ENCODE measurements at places on chromosomes 4 and X.

- DNase-seq, result no peak
These were observed 52.8 kb downstream of the ADGRG4 start for GRCh38 chrX:136353526-136354093.

DNA sequence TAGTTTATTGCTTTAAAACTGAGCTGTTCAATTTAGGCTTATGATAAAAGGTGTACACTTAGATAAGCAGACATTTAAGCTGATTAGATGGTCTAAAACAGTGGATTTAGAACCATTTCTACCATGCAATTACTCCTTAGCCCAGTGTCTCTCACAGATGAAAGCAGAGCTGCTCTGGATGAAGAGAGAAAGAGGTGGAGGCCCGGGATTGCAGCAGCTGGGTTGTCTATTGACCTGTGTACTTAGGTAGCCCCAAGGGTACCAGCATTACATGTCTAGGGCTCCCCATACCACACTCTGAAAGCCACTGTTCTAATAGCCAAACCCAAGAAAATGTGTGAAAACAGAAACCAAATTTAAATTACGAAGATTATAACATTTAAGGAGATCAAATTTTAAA, 86.0 kb upstream of the GIMD1 start:
- DNase-seq, result no peak

GRCh38 chrX:53049127-53049517, 533 bp downstream of the GPR173 start:
- no peak for DNase-seq

GRCh38 chr4:176005766-176006165, 59.9 kb upstream of the WDR17 start:
- no peak for DNase-seq

DNA sequence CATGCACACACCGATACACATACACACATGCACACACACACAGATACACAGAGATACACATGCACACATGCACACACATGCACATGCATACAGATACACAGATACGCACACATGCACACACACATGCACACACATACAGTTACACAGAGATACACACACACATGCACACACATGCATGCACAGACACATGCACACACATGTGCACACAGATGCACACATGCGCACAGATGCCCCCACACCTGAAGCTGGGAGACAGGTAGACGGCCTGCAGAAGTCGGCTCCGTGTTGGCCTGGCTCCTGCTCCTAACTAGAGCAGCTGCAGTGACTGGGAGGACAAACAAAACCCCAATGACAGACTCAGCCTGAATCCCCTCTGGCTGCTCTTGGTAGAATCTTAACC, 46.8 kb downstream of the PSAPL1 start:
- no peak for DNase-seq

DNA sequence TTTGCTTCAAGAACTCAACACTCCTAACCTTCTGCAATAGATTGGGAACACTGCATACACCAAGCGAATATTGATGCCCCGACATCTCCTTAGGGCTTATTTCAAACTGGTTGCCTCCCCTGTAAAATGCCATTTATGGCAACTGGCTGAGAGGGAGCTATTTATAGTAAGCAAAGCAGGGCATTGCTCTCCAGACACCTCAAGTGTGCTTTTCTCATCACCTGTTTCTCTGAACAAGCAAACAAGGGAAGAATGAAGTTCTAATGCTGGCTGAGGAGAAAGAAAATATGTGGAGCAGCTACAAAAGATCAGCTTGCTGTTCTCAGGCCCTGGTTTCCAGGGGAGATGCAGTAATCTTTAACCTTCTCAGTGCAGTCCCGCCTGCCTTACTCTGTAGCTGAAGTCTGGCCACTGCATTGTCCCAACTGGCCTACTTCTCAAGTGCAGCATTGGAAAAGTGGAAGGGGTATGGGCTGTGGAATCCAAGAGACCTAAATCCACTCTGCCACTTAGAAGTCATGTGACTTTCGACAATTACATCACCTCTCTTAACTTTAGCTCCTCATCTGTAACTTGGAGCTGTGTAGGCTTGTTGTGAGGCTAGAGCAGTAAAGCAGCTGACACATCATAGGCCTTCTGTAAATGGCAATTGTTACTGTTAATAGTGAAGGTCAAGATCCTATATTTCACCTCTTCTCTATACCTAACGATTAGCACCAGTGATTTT, 47.9 kb upstream of the FGF13 start:
- no peak for DNase-seq

- no peak for DNase-seq
These were observed 44.2 kb downstream of the COQ2 start for GRCh38 chr4:83240379-83240875.

DNA sequence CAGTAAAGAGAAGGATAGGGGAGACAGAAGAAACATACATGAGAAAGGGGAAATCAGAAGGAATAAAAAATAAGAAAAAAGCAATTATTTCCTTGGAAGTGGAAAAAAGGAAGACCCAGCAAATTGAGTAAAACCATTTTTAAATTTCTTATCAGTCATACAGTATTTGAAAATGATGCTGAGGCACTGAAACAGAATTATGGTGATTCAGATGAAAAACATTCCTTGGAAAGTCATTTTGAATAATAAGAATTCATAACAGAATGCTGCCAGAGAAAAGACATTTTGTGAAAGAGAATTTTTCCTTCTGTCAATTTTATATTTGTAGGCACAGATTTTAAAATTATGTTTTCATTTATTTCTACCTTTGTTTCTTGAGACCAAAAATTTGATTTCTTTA, 895.5 kb upstream of the EPHA5 start:
- peak; percentile 45 for DNase-seq

GRCh38 chr4:185213877-185214276, 4.5 kb downstream of the SNX25 start:
- DNase-seq, result no peak

DNA sequence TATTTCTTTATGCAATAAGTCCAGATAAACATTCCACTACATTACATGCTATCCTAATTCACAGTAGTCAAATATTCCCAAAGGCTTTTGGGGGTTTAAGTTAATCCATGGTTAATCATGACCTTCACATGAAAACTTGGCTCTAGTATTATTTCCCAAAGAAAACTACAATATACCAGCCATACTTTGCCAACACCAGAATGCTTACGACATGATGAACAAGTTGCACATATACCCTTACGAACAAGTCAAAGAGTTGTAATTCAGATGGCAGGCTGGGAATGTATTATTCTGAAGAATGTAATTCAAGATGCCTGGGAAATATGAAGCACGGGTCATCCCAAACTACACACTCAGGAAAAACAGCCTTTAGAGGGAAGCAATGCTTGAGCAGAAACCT, 499.6 kb downstream of the PPARGC1A start:
- DNase-seq, result no peak

GRCh38 chr4:10959586-10959985, 275.0 kb upstream of the CLNK start:
- no peak for DNase-seq

DNA sequence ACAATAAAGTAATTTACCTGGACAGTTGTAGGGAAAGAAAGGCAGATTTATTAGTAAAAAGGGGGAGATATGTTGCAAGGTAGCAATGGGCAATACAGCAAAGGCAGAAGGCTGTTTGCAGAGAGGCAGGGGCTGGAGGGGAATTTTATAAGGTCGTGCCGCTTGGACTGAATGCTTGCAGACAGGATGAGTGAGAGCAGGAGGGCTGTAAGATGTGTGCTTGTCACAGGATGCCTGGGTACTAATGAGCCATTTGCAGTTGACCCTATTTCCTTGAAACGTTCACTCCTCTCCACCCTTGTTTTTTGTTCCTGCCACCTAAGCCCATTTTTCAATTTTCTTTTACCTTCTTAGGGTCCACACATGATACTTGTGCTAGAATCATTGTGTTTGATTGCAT, 214.7 kb downstream of the TRAM1L1 start:
- DNase-seq, result no peak

DNA sequence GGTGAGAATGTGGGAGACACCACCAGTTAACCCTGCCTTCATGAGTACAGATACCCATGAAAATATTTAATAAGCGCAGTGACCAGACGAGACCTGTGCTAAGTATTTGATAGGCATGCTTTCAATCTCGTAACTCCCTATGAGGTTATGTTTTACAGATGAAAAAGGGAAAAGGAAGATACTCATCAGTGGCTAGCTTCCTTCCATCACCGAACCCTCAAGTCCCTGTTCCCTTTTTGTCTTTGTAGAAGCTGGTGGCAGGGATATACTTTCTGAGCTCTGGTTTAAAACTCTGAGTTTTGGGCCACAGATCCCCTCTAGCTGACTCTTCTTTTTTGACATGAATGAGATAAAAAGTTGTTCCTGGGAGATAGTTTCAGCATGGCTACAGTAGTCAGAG, 26.3 kb downstream of the AFF1 start:
- no peak for DNase-seq

DNA sequence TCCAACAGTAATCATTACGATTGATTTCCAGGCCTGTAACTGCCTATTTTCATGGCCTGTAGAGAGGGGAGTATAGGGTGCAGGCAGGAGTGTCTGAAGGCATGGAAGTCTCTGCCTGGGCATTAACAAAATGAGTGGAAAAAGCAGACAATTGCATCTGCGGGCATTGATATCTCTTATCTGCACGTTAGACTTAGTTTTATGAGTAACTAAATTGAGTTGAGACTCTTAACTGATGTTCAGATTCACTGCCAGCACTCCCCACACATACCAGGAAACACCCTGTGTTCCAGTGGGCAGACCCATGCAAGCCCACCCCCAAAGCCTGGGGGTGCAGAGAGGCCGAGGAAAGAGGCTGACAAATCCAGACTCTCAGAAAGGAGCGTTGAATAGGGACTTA, 33.3 kb downstream of the F11 start:
- DNase-seq, result no peak

DNA sequence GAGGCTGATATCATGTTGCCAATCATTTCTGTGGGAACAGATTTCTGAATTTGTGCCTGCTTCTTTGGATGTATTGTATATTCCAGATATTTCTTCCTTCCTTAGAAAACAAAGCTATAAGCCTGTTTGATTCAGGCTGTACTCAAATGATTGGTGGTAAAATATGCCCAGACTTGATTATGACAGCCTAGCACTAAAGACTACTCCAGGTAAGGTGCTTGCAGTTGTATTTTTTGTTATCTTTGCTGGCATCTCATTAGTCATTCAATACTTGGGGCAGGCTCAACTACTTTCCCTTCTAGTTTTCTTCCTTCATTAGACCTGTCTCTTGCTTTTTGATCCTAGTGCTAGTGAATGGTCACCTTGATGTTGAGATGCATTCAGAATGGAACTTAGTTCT, 90.6 kb downstream of the ZNF518B start:
- DNase-seq, result no peak

DNA sequence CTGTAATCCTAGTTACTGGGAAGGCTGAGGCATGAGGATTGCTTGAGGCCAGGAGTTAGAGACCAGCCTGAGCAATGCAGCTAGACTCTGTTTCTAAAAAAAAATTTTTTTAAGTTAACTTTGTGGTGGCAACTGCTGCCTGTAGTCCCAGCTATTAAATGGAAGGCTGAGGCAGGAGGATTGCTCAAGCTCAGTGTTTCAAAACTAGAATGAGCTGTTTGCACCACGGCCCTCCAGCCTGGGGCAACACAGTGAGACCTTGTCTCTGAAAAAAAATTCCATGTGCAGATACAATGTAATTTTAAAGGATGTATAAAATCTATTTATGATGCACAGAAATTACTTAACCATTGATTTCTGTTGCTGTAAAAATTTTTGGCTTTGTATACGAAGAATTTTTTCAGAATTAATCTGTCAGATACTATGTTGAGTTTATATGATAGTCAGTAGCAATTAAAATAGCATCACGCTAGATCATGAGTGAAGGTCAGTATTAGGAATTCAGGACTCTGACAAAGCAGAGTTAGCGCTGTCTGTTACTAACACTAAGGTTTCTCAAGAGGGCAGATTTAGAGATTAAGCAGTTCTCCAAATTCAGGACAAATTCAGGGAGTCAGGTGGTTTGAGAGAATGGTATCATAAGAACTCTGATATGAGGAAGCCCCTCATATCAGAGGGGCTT, 8.3 kb upstream of the AGA start:
- DNase-seq, result peak; percentile 77

- DNase-seq, result peak; percentile 17
These were observed 5.6 kb downstream of the PAK3 start for GRCh38 chrX:111101580-111101979.

GRCh38 chr4:73311428-73311827, 52.8 kb upstream of the ANKRD17 start:
- DNase-seq, result peak; percentile 49

GRCh38 chr4:25790024-25790423, 72.8 kb downstream of the SEL1L3 start:
- no peak for DNase-seq

GRCh38 chrX:29834764-29835163, 380.6 kb upstream of the MAGEB2 start:
- no peak for DNase-seq

GRCh38 chr4:154120690-154121345, 331.9 kb upstream of the SFRP2 start:
- DNase-seq, result no peak

- no peak for DNase-seq
These were observed 130.1 kb downstream of the KLHL34 start for GRCh38 chrX:21528076-21528475.

GRCh38 chr4:40927074-40927473, 177.3 kb downstream of the NSUN7 start:
- DNase-seq, result no peak

GRCh38 chr4:173111031-173111430, 57.6 kb upstream of the GALNT7 start:
- no peak for DNase-seq

DNA sequence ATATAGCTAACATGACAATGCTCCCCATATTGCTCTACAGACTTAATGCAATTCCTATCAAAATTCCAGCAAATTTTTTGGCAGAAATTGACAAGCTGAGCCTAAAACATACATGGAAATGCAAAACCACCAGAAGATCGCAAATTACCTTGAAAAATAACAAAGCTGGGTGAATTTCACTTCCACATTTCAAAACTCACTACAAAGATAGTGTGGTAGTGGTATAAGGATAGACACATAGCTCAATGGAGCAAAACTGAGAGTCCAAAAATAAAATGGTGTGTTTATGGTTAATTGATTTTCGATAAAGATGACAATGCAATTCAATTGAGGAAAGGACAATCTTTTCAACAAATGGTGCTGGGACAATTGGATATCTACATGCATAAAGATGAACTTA, 65.8 kb downstream of the SLC9A7 start:
- no peak for DNase-seq

DNA sequence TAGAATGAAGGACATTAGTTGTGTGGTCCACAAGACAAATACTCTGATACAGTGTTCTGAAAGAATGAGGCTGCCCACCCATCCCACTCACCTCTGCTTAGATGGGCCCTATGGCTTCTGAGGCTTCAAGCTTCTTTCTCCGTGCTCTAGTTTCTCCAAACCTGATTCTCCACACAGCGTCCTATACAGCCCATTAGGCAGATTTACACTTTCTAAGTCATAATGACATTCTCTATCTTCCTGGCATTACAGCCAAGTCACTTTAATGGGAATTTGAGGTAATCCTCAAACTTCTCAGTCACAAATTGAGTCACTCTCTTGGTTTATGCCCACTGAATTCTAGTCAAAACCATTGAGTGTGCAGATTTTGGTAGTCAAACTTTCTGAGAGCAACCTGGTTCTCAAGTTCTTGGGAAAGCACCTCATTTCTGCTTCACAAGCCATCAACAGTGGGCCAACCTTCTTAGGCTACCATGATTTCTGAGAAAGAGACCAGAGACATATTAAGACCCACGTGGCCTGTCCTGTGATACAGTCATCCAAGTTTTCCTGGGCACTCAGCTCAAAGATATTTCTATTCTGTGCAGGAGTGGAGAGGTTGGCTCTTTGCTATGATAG, 6.2 kb upstream of the SETD7 start:
- DNase-seq, result no peak
